Astrocyte (in vitro differentiated cells and primary cell): ENCODE measurements at places on chromosomes 5 and 9. TPM values are rescaled to one million over a fixed set of nuclear protein-coding genes. Genes with fewer than 3 reads are reported as not detected.

DNA sequence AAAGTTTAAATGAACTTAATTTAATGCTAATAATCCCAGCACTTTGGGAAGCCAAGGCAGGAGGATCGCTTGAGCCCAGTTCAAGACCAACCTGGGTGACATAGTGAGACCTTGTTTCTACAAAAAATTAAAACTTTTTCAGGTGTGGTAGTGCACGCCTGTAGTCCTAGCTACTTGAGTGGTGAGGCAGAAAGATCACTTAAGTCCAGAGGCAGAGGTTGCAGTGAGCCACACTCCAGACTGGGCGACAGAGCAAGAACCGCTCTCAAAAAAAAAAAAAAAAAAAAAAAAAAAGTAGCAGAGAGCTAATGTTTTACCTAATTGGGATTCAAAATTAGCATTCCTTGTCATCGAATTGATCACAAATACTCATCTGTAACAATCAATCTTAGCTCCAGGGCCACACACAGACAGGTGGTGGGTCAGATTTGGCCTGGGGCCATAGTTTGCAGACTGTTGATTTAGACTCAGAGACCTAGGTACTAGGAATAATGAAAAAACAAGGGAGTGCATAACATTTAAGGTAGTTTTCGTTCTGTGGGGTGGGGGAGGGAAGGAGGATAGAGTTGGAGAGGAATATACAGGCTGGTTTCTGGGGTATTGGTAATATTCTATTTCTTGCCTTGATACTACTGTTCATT is 21.4 kb downstream of the HSDL2 start:
- DNase-seq: no peak

DNA sequence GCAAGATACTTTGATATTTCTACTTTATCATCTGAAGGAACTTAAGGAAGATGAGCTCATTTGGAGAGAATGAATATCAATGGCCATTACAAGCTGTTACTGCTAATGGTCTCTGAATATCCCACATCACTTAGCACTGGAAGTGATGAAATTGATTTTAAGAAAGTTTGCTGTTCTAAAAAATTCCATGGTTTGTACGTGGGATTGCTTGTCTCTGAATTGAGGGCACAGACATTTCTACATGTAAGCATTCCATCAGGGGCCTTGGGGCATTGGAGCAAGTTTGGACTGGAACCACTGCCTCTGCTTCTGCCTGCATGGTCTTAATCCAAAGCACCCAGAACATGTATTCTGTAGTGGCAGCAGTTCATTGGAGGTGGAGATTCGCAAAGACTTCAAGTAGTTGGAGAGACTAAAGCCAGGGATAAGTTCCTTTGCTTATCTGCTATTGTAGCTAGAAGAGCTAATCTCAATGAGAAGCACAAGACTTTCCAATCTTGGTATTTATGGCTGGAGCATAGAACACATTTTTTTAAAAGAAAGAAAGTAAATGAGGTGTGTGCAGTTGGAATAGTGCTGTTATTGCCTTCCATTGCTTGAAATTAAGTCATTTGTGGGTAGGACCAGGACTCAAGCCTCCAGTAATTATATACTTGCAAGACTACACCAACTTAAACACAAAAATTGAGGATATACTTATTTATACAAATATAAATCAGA is 424.2 kb downstream of the SPATA31D1 start:
- DNase-seq: no peak

- DNase-seq: no peak
These were observed 3.1 kb upstream of the BARX1 start for GRCh38 chr9:93958121-93958818.

DNA sequence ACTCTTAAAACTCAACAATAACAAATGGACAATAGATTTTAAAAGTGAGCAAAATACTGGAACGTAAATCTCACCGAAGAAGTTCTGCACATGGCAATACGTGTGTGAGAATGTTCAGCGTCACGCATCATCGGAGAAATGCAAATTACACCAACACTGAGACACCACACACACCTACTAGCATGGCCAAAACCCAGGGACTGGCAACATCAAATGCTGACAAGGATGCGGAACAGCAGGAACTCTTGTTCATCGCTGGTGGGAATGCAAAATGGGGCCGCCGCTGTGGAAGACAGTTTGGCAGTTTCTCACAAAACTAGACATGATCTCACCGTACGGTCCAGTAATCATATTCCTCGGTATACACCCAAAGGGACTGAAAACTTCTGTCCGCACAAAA is 21.6 kb upstream of the CLPTM1L start:
- DNase-seq: no peak

DNA sequence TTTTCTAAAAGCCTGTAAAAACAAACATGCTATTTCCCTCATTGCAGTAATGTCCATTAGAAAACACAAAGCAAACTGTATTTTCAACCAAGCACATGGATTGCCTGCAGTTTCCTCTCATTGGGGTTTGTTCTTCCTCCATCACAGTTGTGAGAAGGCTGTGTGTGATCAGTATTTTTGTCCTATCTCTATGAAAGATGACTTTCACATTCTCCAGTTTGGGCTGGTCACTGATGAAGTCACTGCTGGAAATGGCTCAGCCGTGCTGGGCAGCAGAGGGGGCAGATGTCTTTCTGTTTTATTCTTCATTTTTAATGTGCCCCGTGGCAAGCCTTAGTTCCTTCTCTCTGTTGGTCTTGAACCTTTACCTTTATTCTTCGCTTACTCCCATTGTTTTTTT is 288.9 kb upstream of the MPDZ start:
- DNase-seq: peak; percentile 37

DNA sequence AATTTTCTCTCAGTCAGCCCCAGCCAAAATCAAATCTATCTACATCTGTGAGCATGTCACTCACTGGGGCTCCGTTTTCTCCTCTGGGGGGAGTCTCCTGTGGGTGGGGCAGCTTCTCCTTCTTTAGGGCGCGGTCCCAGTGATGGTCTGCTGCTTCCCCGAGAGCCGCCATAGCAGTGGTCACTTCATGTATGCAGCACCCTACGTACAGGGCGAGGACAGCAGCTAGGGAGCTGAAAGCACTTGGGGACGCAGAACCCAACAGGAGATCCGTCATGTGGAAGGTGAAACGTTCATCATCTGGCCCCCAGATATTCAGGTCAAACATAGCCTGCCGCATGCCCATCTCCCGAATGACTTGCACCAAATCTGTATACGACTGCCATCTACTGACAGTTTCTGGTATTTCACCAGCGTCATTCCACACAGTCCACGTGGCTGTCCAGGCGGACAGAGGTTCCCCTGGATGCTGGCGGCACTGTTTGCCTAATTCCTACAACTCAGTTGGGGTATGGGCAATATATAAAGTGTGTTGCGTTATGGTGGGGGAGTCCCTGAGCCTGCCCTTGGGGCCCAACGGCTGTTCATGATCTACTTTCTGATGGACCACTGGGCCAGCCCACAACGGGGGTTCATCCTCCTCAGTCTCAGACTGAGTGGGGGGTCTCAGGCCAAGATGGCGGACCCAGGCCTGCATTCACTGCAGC is 795.0 kb downstream of the EFNA5 start:
- DNase-seq: no peak

DNA sequence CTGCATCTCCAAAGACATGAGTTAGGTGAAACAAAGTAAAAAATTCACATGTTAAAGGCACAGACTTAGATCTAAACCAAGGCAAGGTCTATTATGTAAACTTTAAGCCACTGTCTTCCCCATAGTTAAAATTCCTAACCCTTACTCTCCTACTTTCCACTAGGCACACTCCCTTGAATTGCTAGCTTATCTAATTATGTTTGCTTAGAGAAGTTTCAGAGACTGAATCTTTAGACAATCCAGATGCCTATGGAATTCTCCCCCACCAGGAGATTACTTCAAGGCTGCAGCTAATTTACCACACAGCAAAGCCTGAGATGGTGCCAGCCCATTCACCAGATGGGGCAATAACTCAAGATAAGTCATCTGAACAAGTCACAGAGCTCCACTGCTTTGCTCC is 803.1 kb upstream of the COX7C start:
- DNase-seq: no peak

DNA sequence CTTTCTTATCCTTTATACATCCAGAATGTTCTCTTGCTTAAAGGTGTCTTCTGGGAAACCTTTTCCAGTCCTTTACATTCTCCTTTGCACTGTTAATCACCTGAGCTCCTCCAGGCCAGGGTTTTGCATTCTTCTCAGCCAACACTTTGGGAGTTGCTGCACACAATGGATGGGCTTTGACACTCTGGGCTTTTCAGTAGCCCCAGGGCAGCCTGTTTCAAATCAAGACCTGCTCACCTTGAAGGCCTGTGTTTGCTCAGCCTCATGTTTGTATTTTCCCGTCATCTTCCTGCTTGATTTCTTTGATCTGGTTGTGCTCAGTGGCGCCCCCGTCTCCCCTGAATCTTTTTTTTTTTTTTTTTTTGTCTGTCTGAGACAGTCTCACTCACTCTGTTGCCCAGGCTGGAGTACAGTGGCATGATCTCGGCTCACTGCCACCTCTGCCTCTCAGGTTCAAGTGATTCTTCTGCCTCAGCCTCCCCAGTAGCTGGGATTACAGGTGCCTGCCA is 41.0 kb downstream of the DMRT1 start:
- DNase-seq: no peak

DNA sequence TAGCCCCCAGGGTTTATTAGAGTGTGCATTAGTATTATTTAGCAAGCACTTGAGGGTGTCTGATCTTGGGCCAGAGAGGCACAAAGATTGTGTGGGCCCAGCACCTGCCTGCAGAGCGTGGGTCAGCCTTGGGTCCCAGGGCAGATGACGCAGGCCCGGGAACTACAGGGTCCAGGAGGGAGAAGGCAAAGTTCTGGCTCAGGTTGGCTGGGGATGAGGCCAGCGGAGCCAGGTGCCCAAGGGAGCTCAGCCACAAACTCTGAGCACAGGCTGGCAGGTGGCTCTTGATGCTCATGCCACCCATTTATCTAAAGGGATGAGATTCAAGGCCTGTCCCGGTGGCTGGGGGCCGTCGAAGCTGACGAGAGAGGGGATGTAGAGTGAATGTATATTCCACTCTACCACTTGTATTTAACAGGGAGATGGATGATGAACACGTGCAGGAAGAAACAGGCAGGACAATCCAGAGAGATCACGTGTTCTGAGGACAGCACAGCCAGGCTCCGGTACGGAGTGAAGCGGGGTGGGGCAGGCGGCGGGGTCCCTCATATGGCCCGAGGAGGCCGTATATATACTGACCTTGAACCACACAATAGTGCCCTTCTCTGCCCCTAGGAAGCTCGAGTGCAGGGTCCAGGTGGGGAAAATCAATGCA is 818 bp upstream of the OBP2A start:
- no peak for DNase-seq

- no peak for DNase-seq
These were observed 632.3 kb downstream of the CCDC171 start for GRCh38 chr9:16184964-16185646.

GRCh38 chr5:105807290-105807689 is 1863.4 kb downstream of the EFNA5 start:
- no peak for DNase-seq

- no peak for DNase-seq
These were observed 1025.1 kb upstream of the C9orf72 start for GRCh38 chr9:28598408-28598807.

DNA sequence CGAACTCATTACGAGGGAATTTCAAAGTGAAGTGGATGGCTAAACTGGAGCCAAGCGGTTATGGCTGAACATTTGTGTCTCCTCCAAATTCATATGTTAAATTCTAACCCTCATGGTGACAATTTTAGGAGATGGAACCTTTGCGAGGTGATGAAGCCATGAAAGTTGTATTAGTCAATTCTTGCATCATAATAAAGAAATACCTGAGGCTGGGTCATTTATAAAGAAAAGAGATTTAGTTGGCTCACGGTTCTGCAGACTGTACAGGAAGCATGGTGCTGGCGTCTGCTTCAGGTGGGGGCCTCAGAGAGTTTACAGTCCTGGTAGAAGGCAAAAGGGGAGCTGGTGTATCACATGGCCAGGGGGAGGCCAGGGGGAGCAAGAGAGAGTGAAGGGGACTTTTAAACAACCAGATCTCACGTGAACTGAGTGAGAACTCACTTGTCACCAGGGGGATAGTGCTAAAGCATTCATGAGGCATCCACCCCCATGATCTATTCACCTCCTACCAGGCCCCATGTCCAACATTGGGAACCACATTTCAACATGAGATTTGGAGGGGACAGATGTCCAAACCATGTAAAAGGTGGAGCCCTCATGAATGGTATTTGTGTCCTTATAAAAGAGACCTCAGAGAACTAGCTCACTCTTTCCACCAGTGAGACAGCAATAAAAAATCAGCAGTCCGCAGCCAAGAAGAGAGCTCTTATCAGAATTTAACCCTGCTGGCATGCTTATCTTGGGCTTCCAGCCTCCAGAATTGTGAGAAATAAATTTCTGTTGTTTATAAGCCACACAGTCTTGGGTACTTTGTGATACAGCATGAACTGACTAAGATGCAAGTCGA is 143.4 kb downstream of the MTRR start:
- DNase-seq: no peak

DNA sequence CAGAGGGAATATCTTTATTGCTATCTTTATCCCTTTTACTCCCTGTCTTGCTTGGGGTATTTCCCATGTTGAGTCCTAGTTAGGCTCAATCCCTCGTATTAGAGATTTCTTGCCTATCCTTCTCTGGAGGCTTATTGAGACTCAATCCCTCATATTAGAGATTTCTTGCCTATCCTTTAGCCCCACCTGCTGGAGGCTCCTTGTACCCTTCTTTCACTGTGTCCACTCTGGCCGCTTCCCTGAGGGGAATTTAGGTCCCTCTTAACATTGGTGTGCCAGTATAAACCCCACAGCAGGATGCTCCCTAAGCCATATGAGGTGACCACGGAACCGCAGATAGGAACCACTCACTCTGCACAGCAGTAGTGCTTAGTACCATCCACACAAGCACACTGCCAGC is 110.7 kb upstream of the MAMDC2 start:
- no peak for DNase-seq

- no peak for DNase-seq
These were observed 33.1 kb downstream of the CRB2 start for GRCh38 chr9:123389070-123389469.

DNA sequence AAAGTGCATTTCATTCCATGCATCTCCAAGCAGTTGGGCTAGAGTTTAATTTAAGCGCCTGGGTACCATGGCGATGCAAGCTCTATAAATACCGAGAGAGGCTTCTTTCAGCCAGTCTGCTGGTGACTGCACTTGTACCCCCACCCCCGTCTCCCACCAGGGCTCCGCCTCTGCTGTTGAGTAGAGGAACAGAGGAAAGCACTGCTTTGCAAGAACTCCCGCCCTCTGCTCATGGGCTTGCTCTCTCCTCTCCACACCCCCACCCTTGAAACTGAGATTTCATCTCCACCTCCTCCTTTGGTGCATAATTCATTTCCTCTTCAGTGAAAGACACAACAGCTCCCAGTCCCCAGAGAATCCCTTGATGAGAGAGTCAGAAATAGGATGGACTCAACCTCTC is 5.1 kb upstream of the WWC1 start:
- DNase-seq: no peak

The VLDLR gene
- 52.3 and 63.2 TPM in 2 replicates for total RNA-seq

The CDC42SE2 gene
- 18.5 and 24.1 TPM in 2 replicates for total RNA-seq

The GARIN3 gene
- not detected in 2 replicates for total RNA-seq

The RAI14 gene
- 307 and 315 TPM in 2 replicates for total RNA-seq

The SH3PXD2B gene
- 66.0 and 70.4 TPM in 2 replicates for total RNA-seq

The CKMT2 gene
- 0.18 TPM in 1 of 2 replicates, not detected in the other for total RNA-seq
